CD8-positive, alpha-beta T cell (primary cell): ENCODE measurements at places on chromosomes 6 and 20. TPM values are rescaled to one million over a fixed set of nuclear protein-coding genes. Genes with fewer than 3 reads are reported as not detected.

ZNF311 gene
- total RNA-seq: not detected

THEMIS gene
- total RNA-seq: 29.3 TPM

RHAG gene
- not detected for total RNA-seq

PPP1R3G gene
- not detected for total RNA-seq

DNA sequence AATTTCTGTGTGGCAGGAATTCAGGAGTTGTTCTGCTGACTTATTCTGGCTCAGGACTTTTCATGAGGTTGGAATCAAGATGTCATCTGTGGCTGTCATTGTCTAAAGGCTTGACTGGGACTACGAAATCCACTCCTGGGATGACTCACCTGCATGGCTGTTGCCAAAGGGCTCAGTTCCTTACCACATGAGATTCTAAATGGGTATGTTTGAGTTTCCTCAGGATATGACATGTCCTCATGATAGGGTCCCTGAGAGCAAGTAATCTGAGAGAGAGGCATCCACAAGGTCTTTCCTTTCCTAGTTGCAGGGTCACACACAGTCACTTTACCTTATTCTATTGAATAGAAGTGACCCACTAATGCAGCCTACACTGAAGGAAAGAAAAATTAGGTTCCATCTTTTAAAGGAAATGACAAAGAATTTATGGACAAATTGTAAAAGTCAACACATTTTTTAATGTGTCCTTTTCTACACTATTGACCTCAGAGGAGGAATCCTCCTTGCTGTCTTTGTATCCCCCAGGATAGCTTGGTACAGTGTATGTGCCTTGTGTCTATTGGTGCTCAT lies 1025.0 kb upstream of the GJE1 start:
- no peak for DNase-seq

DNA sequence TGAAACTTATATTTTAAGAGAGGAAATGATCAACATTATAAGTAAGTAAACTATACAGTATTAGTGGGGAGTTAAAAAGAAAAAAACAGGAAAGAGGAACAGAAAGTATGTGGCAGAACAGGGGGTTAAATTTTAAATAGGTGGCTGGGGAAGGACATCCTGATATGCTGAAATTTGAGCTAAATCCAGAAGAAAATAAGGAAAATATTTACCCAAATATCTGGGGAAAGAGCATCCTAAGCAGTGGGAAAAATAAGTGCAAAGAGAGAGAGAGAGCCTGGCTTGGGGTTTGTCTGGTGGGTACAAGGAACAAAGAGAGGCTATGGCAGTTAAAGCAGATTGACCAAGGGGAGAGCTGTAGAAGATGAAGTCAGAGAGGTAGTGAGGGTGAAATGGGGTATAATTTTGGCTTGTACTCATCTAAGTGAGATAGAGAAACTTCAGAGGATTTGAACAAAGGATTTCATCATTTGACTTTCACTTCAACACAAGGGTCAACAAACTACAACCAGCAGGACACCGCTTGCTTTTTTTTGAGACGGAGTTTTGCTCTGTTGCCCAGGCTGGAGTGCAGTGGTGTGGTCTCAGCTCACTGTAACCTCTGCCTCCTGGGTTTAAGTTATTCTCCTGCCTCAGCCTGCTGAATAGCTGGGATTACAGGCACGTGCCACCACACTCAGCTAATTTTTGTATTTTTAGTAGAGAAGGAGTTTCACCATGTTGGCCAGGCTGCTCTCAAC lies 328.4 kb upstream of the CNR1 start:
- no peak for DNase-seq

- no peak for DNase-seq
Observed at GRCh38 chr6:168708526-168708925, 267.5 kb downstream of the SMOC2 start.

- no peak for DNase-seq
Observed at GRCh38 chr6:112180095-112180820, 74.1 kb downstream of the LAMA4 start.

GRCh38 chr20:46928580-46929132 lies 34.0 kb downstream of the EYA2 start:
- no peak for DNase-seq

DNA sequence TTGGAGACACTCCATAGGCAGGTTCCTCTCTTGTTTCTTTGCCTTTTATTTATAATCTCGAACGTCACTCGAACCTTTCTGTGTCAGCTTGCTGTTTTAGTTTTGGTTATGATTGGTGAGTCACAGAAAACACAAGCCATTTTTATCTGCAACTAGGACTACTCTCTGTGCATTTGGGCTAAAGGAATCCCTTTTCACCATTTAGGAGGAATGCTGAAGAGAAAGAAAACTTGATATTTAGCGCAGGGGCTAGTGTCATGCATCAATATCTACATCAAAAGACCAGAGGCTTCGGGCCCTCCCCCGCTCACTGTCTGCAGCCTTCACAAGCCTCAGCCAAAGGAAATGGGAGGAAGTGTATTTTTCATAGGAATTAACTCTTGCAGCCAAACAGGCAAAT lies 507.8 kb upstream of the CITED2 start:
- DNase-seq: no peak

DNA sequence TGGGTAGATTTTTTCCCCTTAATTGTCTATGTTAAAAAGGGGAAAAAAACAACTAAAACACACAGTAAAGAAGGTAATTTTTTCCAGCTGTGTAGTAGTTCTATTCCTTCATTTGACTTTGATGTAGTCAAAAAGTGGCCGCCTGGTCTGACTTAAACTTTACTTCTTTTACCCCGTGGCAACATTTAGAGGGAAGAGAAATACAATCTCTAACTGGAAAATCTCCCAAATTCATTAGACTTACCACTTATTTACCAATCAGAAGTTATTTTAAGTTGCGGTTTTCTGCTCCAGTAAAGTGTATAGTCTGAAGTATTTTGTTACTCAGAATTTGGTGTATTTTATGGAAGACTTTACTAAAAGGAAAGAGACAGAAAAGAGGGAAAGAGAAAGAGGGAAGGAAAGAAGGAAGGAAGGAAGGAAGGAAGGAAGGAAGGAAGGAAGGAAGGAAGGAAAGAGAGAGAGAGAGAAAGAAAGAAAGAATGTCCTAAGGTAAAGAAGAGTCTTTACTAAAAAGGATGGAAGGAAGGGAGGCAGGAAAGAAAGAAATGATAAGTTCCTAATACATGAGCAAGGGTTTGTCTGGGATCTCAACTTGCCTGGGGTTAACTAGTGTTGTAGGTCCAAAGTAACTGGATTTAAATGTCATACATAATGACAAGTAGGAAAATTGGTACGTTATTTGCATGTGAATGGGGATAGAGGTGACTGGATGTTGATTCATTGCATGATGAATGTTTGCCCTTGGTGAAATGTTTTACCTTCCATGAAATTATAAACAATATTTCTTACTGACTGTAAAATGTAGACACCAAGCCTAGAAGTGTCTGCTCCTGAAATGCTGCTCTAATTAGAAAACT lies 135.1 kb downstream of the SAMD5 start:
- DNase-seq: no peak

DNA sequence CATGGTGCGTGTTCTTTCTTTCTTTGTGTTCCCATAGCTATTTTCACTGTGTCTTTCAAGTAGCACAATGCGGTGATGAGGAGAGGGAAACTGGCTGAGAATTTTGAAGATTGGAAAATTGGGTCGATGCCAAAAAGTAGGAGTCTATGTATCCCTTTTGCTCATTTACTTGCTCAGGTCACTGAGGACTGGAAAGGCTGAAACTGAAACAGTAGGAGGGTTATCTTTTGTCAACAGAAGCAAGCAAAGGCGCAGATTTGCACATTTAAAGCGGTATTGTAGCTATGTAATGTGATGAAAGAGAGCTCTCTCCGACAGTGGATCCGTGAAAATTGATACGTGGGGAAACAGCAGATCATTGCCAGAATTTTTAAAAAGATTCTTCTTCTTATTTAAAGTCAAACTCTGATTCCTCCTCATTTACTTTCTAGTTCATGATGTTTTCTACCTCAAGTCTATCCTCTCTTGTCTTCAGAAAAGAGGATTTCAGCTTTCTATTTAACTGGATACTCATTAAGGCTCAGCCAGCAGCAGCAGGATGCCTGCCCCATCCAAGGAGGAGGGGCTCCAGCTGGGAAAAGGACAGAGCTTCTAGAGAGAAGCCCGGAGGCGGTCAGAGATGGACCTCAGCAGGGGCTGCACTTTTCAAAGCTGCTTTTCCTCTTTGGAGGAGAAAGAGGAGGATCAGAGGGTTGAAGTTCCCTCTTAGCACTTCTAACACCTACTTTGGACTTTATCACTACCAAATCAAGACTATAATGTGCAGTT lies 15.9 kb upstream of the FYN start:
- no peak for DNase-seq

DNA sequence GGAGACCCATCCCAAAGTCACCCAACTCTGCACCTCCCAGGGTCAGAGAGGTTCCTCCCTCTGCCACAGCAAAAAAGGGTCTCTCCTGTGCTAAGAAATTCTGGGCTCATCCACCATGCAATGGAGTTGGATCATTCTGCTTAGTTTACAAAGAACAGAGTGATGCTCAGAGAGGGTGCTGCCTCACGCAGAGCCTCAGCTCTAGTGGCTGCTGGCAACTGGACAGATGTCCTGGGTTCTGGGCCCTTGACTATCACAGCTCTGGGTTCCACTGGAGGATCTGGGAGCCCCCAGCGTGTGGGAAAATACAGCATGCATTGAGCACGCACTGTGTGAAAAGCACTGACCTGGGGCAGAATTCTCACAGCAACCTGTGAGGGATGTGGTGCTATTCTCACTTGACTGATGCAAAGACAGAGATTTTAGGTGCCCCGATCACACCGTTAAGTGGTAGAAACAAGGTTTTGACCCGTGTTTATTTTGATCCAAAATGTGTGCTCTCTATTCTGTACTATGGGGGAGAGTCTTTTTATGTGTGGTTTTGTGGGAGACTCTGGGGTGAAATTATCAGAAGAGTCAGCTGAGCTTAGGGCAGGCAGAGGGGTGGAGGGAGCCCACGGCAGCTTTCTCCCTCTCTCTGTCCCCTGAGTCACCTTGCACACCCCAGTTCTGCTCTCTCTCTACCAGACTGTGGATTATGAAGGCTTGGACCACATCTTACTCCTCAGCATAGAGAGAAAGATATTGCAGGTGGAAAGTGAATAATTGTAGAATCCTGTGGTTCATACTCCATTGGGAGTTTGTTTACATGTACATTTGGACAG lies 19.9 kb downstream of the TREML4 start:
- DNase-seq: no peak

DNA sequence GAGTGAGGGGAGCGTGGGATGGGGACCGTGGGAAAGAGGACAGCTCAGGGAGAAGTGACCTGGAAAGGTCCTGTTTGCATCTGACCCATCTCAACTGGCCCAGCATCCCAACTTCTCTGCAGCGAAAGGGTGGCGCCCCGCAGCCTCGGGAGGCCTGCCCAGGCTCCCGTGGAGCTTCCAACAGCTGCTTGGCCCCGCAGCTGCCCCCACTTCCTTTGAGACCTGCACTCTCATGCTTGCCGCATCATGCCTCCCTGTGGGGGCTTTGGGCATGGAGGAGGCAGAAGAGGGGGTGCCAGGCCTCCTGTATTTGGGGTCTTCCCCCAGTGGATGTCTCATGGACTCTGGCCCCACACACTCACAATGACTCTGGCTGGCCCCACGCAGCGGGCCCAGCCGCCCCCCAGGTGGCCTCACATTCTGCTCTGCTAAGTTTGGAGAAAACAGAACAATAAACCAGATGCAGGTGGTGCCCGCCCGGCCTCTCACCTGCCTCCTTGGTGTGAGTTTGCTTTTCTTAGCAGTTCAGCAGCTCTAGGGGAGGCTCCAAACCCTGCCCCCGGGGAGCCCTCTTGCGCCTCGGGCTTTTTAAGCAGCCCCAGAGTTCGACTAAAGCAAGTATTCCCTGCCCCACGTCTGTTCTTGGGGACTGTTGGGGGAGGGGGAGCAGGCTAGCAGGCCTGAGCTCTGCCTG lies 40.7 kb downstream of the CPXM1 start:
- DNase-seq: no peak

DNA sequence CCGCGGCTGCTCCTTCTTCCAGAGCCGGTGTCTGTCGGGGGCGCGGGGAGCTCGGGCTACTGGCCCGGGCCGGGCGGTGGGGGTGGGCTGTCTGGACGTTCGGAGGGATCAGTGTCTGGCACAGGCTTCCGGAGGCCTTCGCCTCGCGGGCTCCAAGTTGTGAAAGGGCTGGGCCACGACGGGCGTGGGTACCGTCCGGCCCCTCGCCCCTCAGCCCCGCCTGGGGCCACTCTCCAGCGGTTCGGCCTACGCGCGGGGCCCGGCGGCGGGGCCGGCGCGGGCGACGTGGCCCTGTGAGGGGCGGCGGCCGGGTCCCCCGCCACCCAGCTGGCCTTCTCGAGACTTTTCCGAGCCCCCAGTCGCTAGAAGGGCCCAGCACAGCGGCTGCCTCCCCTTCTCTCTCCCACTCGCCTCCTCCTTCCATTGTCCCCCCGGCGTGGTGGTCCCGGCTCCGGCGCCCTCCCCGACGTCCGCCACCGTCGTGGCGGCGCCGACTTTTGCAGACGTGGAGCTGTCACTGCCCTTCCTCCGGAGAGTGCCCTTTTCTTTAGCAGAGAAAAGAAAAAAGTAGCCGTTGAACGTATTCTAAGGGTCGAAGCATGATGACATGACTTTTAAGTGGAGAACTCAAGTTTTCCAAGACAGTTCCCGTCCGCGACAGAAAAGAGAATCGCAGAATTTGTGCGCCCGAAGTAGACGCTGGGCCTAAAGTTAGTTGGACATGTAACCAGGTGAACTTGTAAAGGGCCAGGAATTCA lies 571 bp downstream of the ITCH start:
- no peak for DNase-seq
